ENCODE measurements at places on chromosomes 6 and 20. TPM values are rescaled to one million over a fixed set of nuclear protein-coding genes. Genes with fewer than 3 reads are reported as not detected.

The FKBP1C gene
- total RNA-seq, result 1.6 TPM

The ECHDC1 gene
- 29.7 TPM for total RNA-seq

The TSBP1 gene
- under 0.01 TPM for total RNA-seq

The ANGPT4 gene
- not detected for total RNA-seq

The FAM83B gene
- not detected for total RNA-seq

The PAQR8 gene
- 5.8 TPM for total RNA-seq

The PCSK2 gene
- total RNA-seq, result not detected
